ENCODE measurements at places on chromosomes 2 and 18.

DNA sequence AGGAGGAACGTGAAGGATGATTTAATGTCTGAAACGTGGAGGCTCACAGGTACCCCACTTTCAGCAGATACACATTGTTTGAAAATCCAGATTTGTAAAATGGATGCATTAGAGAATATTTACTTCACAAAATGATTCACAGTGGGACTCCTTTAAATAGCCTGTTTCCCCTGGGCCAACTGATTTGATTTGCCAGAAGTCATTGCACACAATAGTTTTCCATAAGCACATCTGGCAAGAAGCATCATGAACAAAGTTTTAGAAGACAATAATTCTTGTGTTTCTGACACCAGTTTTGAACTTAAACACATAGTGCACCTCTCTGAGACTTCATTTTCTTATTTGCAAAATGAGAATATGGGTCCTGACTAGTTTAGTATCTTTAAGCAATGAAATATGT is 451.4 kb upstream of the SLC14A2 start:
- DNase-seq, result no peak

DNA sequence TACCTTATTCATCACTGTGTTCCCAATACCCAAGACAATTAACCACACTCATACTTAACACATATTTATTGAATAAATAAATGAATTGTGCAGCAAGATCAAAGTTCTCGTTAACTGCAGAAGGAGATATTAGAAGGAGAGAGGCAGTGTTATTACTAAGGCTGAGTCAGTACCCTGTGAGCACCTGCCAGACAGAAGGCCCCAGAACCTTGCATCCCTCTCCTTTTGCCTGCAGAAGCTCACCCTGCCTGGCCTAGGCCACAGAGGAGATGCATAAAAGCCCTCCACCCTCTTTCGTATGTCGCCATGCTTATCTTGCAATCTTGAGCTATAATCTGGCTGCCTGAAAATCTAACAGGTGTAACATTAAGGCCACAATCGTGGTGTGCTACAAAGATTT is 20.5 kb upstream of the RNF149 start:
- peak; percentile 19 for DNase-seq

DNA sequence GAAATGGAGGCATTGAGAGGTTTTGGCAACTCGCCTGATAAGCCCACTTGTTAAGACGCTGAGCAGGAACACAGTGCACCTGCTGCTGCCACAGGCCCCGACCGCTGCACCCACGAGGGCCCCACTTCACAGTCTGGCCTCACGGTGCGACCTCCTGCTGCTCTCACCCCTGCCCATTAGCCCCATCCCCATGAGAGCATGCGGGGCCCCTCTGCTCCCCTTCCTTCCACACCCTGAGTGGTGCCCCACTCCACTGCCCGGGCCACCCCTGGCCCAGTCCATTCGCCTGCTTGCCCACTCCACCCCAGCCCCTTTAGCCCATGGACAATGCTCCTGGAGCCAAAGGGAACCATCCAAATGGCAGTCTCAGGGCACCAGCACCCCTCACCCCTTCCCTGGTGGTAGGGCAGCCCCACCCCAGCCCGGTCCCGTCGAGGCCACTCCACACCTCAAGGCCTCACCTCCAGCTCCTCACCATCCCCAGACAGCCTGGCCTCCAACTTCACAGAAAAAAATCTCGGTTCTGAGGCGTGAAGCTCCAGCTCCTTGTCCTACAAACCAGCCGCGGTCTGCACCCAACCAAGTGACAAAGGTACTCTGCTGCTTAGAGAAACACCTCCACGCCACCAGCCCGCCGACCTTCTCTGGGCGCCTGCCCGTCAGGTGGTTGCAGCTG is 6.7 kb upstream of the GPR55 start:
- no peak for DNase-seq

DNA sequence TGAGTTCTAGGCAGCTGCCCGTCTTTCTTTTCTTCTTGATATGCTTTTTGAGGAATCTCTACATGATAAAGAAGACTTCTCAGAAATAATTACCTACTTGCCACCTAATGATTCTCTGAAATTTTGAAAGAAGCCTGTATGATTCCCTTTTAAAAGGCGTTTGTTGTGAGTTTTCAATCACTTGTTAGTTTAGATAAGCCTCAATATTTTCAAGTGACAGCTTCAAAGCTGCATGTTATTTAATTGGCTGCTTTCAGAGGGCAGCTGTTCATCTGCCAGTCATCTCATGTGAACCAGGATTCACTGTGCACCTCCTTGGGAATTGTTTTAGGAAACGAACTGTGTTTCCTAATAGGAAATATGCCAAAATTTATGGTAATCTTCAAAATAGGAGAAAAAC is 938.1 kb downstream of the CPS1 start:
- no peak for DNase-seq

DNA sequence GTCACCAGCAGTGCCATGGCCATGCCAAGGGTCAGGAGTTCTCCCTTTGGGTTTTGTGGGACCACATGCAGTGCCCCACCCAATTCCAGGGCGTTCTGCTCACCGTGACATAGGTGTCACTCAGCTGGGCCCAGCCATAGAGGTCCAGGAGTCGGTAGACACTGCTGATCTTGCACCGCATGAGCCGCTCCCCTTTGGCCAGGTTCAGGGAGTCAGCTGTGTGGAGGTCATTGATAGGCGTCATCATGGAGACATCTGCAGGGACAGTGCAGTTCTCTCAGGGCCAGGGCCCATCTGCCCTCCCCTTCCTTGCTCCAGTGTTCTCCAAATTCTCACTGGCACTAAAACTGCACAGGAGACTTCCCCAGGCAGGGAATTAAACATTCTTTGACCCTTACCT is 71.9 kb downstream of the ADD2 start:
- DNase-seq, result no peak

DNA sequence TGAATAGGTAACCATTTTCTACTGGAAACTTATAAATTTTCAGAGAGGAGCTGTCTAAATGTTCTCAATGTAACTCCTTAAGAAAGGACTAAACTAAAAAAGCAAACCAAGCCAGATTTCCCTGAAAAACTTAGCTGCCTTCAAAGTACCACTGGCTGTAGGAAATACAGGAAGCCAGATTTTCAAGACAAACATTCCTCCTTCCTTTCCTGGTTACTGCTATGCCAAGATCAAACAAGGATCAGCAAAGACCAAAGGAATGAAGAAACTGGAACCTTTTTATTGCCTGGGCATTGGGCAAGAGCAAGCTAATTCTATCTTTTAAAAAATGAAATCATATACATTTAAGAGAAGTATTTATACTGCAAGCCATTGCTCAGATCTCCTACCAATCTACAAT is 212.7 kb downstream of the DYM start:
- DNase-seq, result no peak

All from activated CD4-positive, alpha-beta T cell treated with anti-CD3 and anti-CD28 coated beads, Interleukin-2, amount 50 U/mL, for 1 hour (primary cell).